ENCODE measurements at places on chromosomes 4 and X. TPM values are rescaled to one million over a fixed set of nuclear protein-coding genes. Genes with fewer than 3 reads are reported as not detected.

Gene SYNPO2
- 4.9 TPM for polyA plus RNA-seq

Gene BRS3
- polyA plus RNA-seq = not detected

Gene ZAR1
- not detected for polyA plus RNA-seq

Gene SLC9B1
- 2.7 TPM for polyA plus RNA-seq

Gene CYP4V2
- polyA plus RNA-seq = 10.9 TPM

Gene TRPC3
- 7.7 TPM for polyA plus RNA-seq

Data from left lung (tissue), 14 donors.